GM10248 (cell line): ENCODE measurements at places on chromosomes 1 and 21.

GRCh38 chr1:67724928-67725560, 40.0 kb downstream of the GADD45A start:
- no peak for DNase-seq

- no peak for DNase-seq
Observed at GRCh38 chr1:14603645-14604044, 5.2 kb downstream of the KAZN start.

DNA sequence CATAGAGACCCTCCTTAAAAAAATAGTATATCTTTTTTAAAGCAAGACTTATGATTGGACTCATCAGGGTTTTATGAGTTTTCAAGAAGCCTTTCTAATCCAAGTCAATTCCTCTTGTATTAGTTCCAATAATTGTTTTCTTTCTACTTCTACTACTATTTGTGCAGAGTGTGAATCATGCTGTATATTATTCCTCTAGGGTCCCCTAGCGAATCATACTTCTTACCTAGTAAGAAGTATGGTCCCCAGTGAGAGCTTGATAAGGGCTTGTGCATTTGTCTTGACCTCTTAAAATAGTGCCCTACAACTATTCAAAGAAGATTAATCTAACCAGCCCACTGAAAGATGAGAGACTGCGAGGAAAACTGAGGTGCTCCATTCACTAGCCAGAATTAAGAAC, 715.7 kb upstream of the ZP4 start:
- DNase-seq = no peak

DNA sequence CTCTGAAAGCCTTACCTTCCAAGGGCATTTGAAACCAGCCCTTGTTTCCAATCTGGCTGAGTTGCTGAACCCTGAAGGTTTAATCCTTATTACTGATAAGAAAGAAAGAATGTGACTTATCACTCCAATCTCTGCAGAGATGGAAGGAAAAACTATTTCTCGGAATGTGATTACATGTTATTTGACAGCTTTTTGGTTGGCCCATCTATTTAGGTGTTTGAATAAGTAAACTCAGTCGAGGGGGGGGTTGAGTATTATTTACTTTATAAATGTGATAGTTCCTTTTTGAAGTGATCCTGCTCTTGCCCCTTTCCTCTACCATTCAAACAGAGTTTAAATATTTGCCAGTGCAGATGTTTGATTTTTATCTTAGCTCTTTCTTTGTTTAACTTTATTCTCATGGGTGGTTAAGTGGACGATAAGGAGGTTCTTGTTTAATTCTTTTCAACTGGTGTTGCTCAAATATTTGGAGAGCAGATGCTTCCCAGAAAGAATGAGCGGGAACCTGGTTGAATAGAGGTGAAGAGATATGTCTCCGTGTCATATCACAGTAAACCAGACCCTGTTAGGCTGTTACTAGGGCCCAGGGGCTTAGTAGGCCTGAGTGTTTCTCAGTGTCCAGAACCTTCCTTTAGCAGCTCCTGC, 126.1 kb downstream of the CACHD1 start:
- DNase-seq = no peak

DNA sequence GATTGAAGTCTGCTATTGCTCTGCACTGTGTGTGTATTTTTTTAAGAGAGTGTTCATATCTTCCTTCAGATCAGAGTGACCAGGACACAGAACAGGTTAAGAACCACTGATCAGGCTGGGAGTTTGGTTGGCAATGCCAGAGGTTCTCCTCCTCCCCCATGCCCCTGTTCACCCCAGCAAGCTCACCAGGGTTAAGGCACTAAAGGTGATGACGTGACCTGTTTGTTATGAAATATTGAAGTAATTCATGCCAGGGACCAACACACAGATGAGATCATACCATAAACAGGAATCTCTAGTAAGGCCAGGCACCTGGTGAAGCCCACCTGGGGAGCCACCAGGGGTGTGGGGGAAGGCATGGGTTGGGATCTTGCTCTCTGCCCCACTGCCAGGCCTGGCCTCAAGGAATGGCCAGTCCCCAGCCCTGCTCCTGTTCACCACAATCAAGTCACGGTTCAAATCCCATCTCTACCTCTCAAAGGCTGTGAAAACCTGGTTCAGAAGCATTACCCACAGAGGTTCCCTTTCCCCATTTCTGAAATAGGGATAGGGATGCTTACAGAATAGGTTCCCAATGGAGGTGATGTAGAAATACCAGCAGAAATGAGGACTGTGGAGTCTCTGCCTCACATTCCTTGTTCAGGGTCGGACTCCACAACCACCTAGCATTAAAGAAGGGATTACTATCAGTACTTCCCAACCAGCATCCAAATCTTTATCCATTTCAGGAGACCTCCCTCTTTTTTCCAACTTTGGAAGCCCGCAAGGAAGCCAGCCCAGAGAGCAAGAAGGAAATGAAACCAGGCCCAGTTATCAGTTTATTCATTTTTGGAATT, 2.4 kb downstream of the ID3 start:
- no peak for DNase-seq

DNA sequence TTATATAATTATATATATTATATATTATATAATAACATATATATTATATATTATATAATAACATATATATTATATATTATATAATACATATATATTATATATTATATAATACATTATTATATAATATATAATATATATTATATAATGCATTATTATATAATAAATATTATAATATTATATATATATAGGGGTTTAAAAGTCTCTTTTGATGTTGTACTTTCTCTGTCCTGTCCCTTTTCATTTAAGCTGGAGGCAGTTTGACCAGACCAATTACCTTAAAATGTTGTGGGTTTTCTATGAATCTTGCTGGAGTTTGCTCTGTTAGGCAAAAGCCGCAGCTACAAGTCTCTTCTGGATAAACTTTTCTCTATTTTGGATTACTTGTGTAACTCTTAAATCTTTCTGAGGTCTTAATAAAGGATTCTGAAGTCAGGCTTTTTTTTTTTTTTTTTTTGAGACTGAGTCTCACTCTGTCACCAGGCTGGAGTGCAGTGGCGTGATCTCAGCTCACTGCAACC, 22.2 kb upstream of the KIF1B start:
- DNase-seq = no peak

- no peak for DNase-seq
Observed at GRCh38 chr1:60891765-60892164, 190.6 kb upstream of the NFIA start.

DNA sequence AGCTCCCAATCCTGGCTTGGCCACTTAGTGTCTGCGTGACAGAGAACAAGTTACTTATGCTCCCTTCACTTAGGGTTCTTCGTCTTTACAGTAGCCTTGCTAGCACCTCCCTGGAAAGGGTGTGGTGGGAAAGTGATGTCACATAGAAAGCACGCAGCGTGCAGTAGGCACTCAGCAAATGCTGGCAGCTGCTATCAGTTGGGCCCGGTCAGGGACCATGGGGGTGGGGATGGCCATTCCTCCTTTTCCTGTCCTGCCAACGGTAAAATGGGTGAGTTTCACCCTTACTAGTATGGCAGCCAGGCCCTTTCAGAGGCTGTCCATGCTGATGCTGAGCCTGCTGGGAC, 6.2 kb upstream of the KCNA10 start:
- DNase-seq = no peak

DNA sequence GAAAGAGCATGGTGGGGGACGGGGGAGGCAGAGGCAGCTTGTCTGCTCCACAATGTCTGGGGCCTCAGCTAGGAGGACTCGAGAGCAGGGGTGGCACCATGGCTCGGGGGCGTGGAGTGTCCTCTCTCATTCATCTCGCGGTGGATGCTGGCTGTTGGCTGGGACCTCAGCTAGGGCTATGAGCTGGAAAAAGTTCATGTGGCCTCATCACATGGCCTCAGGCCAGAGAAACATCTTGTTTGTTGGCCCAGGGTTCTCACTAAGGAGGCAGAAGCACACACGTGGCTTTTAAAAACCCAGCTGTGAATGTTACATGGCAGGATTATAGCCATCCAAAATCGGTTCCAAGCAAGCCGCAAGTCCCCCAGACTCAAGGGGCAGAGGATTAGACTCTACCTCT, 6.2 kb upstream of the CENPS start:
- DNase-seq = no peak
